Stimulated activated CD4-positive, alpha-beta T cell treated with anti-CD3 and anti-CD28 coated beads, Interleukin-4, amount 100 ng/mL, for 1 hour (primary cell): ENCODE measurements at places on chromosomes 1 and 21.

DNA sequence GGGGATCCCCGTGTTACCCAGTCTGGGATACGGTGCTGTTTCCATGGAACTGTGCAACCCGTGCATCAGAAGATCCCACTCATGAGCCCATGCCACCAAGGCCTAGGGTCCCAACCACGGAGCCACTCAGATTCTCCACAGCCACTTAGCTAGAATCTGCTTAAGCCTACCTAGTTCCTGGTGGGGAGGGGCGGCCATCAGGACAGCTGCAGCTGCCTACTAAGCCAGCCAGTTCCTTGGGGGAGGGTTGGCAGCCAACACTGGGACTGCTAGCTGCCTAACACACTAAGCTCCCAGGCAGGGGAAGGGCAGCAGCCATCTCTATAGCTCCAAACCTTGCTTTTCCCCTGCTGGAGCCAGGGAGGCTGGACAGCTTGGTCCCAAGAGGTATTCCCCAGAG, 549.2 kb upstream of the BRINP3 start:
- no peak for DNase-seq

DNA sequence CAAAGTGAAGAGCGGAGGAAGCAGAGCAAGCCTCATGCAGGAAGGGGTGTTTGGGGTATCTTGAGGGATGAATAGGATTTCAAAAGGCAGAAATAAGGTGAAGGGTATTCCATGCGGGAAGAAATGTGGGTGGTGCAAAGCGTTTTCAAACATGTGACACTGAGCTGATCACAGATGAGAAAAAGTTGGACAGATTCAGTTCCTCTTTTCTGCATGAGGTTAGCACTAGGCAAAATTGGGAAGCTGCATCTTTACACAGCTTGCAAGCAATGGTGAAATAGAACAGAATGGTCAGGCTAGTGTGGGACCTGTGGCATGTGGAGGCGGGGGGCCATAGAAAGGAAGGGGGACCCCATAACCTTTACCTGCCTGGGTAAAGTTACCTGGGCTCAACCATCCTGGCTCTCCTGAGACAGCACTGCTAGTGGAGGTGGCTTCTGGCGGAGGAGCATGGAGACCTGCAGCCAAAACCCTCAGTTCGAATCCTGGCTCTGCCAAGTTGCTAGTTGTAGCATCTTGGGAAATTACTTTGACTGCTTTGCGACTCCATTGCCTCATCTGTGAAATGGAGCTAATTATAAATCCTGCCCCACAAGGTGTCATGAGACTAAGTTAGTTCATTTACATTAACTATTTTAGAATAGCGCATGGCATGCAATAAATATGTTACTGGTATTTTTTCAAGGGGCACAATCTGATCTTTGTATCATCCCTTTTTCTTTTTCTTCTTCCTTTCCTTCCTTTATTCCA, 16.4 kb downstream of the KCNA10 start:
- no peak for DNase-seq

- no peak for DNase-seq
Measured at GRCh38 chr1:232574889-232575762, 54.8 kb downstream of the SIPA1L2 start.

DNA sequence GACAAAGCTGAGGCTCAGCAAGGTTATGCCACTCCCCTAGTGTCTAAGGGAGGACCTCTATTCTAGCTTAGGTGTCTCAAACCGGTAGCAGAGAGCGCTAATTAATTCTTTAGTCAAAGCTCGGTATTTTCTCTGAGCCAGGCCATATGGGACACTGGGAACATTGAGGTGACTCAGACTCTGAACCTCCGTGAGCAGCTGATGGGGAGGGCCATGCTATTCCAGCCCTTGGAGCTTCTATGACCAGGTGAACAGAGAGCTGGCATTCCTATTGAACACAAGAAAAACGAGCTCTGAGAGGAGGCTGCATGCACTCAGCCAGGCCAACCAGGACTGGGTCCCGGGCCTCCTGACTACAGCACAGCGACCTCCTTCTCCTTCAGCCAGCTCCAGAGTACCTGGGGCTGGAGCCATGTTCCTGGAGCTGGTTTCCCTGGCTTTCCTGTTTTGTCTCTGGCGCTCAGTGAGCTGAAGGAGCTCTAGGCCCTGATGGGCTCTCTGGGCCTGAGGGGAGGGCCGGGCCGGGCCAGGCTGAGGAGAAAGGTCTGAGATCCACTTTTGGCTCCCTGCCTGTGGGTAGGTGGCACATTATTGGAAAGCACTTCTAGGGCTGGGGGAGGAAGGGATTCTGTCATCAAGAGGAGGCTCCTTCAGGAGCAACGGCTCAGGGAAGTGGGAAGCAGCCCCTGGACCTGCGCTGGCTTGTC, 37.0 kb downstream of the SLC9A1 start:
- DNase-seq, result no peak

DNA sequence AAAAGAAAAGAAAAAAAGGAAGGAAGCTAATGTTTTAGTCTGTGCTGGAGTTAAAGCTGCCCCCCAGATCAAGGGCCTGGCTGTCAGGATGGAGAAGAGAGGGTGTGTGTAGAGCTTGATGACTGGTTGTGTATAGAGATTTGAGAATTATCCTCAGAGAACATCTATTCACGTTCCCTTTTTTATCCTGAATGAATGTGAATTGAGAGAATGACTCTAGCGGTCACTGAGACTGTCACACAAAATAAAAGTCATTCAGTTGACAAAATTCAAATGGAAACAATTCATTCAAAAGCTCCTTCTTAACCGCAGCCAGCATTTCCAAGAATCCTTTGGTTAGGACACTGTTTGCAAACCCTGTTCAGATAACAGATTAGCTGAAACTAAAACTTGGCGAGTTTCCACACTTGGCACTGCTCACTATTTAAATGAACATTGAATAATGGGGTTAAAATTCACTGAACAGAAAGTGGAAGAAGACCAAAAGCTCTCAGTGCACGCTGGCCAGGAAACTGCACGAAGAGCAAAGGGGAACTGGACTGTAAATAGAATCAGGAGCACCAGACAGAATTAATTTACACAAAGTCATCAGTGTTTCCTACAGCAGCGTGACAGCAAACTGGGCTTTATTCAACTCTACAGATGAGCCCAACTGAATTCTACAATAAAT, 13.6 kb upstream of the FAM89A start:
- no peak for DNase-seq

DNA sequence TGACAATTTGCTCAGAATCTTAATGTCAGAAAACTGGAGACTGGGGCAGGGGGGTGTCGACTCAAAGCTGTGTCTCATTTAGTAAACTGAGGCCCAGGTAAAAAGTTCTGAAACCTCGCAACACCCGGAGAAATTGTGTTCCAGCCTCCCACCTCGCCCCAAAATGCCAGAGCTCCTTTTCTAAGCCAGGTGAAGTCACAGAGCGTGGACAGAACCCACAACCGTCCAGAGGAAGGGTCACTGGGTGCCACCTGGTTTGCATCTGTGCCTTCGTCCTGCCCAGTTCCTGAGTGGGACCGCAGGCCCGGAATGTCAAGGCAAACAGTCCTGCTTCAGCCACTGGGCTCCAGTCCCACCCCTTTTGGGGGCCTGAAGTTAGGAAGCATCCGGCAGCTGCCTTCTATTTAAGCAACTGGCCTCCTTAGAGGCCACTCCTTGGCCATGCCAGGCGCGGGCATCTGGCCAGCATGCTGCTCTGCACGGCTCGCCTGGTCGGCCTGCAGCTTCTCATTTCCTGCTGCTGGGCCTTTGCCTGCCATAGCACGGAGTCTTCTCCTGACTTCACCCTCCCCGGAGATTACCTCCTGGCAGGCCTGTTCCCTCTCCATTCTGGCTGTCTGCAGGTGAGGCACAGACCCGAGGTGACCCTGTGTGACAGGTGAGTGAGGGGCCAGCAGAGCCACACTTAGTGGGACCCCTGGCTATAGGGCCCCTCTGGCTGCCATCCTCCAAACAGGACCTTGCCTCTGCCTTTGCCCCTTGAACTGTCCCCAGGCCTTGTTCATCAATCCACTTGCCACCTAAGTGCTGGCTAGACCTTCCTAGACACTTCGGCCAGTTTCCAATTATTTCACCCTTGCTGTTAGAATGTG, at the start of gene TAS1R1:
Gene TAS1R1 (plus strand): TSS at position 401 of the 872 bp plus-strand sequence. CDS start 67 bp downstream, at position 468.
- DNase-seq, result no peak

GRCh38 chr1:162177126-162177525, 107.6 kb downstream of the NOS1AP start:
- no peak for DNase-seq

DNA sequence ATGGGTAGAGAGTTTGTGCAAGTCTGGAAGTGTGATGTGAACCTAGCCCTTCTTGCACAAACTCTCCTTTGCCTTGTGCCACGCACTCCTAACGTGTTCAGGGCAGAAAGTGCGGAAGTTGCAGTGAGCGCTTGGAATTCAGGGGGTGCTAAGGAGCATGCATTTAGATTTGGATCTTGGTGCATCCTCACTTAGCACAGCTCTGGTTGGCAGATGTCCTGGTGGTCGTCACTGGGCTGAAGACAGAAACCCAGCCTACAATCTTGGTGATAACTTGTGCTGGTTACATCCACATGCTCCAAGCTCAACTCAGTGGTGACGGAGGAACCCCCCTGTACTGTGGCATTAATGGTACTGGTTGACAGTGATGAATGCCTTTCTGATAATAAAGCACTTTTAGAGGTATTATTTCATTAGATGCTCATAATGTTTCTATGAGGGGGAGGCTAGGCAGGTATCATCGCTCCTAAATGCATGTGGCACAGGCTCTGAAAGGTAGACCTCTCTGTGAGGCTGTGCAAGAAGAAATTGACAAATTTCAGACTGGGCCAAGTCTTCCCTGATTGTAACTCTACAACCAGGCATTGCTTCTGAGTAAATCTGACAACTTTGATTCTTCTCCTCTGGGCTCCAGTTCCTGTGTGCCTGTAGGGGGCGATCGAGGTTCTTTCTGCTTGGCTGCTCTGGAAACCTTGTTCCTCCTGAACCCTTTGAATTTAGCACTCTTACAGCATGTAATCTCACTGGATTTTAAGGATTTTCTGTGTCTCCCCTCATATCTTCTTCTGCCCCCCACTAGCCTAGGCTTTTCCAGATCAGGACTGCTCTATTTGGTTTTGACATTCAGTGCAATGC, 40.6 kb downstream of the MAPKAPK2 start:
- DNase-seq, result peak; percentile 62

- DNase-seq, result no peak
Measured at GRCh38 chr1:63831409-63831808, 57.6 kb downstream of the ROR1 start.

DNA sequence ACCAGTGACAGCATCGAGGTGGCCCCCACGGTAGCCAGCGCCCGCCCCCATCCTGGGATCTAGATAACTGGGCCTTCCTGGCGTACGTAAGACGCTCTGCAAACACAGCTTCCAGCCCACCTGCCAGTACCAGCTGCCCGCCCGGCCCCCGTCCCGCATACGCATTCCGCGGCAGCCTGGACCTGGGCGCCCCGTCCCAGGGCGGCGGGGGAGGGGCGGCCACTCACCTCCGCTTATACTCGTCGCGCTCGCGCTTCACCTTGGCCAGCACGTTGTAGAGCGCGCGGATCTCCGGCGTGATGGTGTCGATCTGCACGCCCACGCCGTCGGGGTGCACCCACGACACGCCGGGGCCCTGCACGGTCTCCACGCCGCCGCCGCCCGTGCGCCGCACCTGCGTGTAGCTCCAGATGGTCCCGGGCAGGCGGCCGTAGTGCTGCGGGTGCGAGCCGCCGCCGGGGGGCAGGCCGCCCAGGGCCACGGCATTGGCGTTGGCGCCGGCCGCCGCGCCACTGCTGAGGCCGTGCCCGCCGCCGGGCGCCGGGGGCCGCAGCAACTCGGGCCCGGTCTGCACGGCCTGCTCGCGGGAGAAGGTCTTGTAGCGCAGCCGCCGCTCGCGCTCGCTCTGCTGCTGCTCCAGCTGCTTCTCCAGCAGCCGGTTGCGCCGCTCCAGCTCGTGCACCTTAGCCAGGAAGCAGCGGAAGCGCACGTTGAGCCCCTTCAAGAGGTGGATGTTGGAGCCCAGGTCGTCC, 859 bp downstream of the IFFO2 start:
- DNase-seq, result peak; percentile 69

DNA sequence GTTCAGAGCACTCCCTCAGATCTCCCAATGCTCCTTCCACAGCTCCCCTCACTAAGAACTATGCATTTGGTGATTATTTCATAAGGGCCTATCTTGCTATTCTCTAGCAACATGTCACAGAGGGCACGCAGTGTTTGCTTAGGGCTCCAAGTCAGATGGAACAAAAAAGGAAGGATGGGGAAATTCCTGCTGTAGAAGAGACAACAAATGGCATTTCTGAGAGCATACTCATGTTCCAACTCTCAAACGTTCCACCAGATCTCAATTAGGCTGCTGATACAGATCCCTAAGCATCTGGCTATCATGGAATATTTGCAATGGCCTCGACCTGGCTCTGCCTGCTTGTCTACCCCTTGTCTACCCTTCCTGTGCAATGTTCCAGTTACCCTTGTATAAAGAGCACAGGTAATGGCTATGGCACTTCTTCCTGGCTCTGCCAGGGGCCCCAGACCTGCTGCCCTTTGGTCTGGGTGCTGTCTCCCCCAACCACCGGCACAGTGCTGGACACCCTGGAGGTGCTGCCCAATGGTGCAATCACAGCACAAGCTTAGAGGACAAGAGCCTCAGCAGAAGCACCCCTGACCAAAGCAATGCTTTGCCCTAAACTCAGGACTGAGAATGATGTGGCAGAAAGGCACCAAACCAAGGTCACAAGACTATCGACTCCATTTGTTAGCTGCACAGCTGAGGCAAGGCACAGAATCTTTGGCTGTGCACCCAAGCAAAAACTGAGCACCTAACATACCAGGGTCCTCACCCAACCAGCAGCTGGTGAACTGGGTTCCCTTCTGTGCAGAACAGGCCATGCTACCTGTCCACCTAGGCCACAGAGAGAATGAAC, 3.6 kb downstream of the PARP1 start:
- no peak for DNase-seq

GRCh38 chr1:243713470-243714186, 136.4 kb downstream of the AKT3 start:
- DNase-seq, result no peak

GRCh38 chr1:13703558-13704490, 3.8 kb downstream of the PRDM2 start:
- no peak for DNase-seq

GRCh38 chr21:16421007-16421406, 691.2 kb downstream of the USP25 start:
- DNase-seq, result no peak
